ENCODE measurements at places on chromosomes 2 and 18. TPM values are rescaled to one million over a fixed set of nuclear protein-coding genes. Genes with fewer than 3 reads are reported as not detected.

DNA sequence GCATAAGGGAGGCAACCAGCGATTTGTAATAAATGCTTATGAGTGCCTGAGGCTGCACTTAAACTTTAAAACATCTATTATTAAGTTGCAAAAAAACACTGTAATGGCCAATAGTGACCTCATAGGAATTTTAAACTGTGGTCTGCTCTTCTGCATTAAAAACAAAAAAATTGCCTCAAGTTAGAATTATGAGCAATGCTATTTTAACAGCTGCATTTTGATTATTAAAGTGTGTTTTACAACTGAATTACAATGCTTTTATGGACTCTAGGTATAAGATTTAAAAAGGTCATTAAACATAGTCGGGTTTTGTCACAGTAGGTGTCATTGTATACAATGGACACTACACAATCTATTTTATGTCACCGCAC, 528.7 kb upstream of the FANCL start:
- DNase-seq, result no peak

The UGT1A7 gene
- total RNA-seq, result not detected

The PROM2 gene
- total RNA-seq, result 3.0 TPM

The SPP2 gene
- total RNA-seq, result not detected

The LRRTM4 gene
- total RNA-seq, result 66.0 TPM
